ENCODE measurements at places on chromosomes 1 and 21.

DNA sequence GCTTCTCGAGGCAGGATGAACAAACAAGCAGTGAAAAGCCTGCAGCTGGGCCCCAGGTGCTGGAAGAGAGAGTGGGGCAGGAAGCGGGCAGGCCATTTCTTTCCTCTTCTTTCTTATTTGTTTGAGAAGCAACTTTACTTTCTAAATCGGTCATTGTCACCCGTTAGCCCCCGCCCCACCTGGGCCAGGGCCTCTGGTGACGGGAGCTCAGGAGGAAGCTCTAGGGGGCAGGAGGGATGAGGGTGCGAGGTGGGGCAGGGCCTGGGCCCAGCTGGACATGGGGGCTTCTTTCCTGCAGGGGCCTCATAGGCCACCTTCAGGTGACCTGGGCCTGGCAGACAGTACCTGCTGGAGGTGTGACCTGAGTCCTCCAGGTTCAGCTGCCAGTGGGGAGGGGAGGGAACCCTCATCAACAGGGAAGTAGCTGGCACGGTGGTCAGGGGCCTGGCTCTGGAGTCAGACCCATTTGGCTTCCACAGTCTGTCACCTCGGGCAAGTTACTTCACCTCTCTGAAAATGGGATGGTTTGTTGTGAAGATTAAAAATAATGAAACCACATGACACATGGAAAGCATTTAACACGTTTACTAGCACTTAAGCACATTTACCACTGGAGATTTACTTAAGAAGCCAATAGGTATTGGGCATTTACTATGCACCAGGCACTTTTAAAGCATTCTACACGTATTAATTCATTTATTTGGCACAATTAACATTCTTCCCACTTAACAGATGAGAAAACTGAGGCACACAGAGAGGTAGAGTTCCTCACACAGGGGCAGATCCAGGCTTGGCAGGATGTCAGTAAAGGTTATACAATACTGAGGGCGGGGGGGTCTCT, 54.1 kb upstream of the ID3 start:
- DNase-seq, result no peak

DNA sequence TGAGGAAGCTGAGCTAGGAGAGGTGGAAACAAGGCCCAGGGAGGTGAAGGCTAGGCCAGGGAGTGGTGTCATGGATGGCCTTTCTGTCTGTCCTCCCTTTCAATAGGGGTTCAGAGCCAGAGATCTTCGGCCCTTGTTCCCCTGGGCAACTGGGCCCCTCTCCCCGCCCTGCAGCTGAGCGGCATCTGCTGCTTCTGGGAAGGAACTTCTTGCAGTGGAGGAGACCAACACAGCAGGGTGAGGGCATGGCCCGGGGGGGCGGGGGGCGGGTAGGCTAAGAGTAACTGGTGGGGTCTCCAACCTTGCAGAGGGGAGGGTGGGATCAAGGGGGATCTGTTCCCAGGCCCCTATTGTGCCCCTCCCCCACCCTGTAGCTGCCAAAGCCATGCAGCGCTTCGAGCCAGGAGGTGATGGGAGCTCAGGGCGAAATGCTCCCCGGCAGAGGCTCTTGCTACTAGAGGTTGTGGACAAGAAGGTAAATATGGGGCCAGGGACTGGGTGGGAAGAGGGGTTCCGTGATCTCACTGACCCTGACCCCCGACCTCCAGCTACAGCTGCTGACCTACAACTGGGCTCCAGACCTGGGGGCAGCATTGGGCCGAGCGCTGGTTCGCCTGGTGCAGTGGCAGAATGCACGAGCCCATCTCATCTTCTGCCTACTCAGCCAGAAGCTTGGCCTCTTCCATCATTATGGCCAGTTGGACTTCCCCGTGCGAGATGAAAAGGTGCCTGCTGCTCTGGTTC, 11.7 kb downstream of the HYI start:
- DNase-seq, result no peak

- DNase-seq, result no peak
Observed at GRCh38 chr21:38475519-38475918, 22.8 kb downstream of the ERG start.

DNA sequence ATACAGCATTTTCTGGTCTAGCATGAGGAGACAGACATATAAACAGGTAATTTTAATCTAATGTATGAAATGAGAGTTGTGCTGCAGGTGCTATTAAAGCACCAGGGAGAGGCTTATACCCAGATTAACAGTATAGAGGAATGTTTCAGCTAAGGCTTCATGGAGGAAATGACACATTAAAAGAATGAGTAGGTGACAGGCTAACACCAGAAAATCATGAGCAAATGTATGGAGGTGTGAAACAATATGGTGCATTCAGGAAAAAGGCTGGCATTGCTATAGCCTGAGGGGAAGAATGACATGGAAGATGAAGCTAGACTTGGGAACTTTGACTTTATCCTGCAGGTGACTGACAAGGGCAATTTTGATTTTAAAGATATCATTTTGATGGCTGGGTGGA, 7.0 kb downstream of the ARPC5 start:
- no peak for DNase-seq

DNA sequence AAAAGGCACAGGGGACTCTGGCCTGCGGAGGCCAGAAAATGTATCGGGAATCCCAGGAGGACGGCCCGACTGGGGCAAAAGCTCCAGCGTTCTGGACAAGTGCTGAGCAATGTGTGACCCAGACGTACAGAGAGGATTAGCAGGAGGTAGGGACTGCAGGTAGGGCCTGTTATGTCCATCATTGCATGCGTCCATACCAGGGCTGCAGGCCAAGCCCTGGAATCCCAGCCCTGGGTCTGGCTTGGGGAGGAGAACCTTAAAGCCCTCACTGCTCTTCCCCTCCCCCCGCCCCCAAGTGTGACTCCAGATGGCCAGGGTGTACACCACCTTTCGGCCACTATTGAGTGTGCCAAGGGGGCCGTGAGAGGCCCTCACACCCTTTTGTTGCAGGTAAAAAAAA, 2.0 kb downstream of the RNF207 start:
- no peak for DNase-seq

- DNase-seq, result no peak
Observed at GRCh38 chr21:33241846-33242245, 12.1 kb downstream of the IFNAR2 start.

DNA sequence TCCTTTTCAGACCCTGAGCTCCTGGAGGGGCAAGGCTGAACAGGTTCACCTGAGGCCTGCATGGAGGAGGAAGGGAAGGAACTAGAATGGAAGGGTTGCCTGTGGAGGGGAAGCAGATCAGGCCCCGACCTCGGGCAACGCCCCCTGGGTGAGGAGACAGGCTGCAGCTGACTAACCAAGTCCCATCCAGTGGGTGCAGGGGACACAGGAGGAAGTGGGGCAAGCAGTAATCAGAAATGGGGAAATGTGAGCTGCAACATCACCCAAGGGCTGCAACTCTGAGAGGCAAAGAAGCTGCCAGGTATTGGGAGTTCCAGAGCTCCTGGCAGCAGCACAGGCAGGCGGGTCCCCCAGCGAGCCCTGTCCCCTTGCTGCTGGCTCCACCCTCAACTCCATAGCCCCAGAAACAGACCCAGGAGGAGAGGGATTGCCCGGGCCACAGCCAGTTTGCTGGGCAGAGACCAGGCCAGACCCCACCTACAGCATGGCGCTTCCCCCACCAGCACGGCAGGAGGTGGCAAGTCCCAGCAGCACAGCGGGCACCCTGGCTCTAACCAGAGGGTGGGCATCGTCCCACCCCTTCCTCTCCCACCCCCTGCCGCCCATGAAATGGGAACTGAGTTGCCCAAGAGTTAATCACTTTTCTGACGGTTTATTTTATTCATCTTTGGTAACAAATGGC, 38.5 kb downstream of the MRPL37 start:
- no peak for DNase-seq

- DNase-seq, result no peak
Observed at GRCh38 chr21:45423201-45423955, 18.4 kb downstream of the COL18A1 start.

GRCh38 chr1:60662486-60663044, 419.8 kb upstream of the NFIA start:
- DNase-seq, result no peak
